ENCODE measurements at places on chromosomes 6 and 20.

DNA sequence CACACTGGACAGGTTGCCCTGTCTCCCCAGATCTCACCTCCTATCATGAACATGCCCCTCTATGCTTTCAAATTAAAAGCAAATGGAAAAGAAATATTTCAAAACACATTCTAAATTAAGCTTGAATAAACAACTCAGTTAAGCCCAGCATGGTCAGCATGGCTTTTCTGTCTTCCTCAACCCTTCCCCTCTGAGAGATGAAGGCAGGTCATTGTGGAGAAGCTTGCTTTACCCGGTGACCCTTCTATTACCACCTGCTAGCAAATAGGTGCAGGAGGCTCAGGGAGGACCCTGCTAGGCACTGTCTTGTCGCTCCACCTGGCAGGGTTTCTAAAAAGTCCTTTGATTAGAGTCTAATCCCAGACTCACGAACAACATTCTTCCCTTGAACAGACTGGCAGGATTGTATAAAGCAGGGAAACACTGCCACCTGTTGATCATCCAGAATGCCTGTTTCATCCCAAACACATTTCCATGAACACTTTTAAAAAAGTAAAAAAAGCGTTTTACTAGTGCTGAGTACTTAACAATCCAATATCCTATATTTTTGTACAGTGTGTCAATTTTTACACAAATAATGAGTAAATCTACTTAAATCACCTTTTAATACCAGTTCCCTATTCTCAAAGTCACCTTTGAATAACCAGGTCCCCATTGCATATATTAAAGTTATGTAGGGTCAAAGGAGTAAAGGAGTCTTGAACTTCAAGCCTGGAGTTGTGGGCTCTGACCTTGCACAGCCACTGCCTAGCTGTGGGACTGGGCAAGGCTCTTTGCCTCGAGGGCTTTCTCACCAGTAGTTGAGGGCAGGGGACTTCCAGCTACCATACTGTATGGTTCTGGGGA, 75.5 kb downstream of the GPR6 start:
- DNase-seq, result peak; percentile 52

DNA sequence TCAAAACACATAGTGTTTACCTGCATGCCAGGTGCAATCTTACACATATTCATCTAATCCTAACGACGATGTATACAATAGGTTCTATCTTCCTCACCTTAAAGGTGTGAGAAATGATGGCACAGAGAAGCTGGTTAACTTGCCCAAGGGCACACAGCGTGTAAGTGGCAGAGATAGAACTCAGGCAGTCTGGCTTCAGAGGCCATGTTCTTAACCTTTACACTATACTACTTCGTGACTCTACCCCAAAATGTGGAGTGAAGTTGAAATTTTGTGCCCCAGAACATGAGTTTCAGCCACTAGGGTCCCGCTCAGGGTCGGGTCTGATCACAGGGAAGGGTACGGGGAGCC, 584 bp downstream of the VPS52 start:
- no peak for DNase-seq

DNA sequence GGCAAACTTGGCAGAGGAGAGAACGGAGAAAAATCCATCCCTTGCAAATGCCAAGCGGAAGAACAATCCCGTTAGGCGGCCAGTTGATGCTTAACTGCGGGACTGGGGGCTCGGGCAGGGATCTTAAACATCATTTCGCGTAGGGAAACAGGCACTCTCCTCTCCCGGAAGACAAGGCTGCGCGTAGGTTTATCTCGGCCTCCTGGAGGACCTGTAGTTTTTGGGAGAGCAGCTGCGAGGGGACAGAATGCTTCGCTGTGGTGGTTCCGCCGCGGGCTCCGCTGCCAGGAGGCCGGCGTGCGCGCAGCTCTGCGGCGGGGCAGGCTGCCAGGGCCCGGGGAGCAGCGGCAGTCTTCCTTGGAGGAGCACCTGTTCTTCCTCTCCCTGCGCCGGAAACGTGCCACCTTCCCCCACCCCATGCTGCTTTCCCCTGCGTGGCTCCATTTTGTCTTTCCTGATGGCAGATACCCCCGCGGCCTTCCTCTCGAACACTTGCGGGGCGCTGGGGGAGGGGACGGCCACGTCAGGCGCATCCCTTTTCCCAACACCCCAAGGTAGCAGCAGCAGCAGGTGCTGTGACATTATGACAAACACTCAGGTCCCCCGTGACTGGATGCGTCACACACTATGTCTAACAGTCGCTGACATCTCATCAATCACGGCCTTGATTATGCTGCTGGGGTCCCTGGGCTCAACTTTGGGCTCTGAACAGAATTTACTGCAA, 230.7 kb upstream of the BTBD3 start:
- no peak for DNase-seq

GRCh38 chr20:34022839-34023234, 29.1 kb downstream of the RALY start:
- no peak for DNase-seq

- no peak for DNase-seq
These were observed 14.2 kb downstream of the FAM83B start for GRCh38 chr6:54860739-54861138.

GRCh38 chr20:5835321-5835821, 85.2 kb downstream of the SHLD1 start:
- no peak for DNase-seq

- DNase-seq, result no peak
These were observed 76.2 kb downstream of the ATXN1 start for GRCh38 chr6:16684896-16685554.

GRCh38 chr20:48480216-48480772, 347.5 kb downstream of the PREX1 start:
- no peak for DNase-seq

DNA sequence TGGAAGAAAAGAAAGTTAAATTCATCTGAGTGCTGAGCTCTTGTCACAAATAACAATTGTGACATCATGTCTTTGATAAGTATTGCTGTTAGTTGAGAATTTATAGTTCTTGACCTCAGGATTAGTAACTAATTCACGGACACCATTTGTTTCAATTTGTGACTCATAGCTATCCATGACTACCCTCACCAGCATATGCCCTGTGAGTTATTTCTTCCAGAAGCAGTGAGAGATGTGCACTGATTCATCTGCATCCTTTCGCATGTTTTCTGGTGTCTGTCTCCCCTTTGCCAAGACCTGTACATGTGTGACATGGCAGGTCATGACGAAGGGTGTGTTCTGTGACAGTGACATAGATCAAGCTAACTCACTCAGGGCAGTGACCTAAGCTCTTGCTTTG, 86.9 kb downstream of the SOBP start:
- no peak for DNase-seq

GRCh38 chr6:128452713-128453112, 67.7 kb downstream of the PTPRK start:
- no peak for DNase-seq

GRCh38 chr6:45567879-45568278, 190.1 kb upstream of the SUPT3H start:
- DNase-seq, result no peak

DNA sequence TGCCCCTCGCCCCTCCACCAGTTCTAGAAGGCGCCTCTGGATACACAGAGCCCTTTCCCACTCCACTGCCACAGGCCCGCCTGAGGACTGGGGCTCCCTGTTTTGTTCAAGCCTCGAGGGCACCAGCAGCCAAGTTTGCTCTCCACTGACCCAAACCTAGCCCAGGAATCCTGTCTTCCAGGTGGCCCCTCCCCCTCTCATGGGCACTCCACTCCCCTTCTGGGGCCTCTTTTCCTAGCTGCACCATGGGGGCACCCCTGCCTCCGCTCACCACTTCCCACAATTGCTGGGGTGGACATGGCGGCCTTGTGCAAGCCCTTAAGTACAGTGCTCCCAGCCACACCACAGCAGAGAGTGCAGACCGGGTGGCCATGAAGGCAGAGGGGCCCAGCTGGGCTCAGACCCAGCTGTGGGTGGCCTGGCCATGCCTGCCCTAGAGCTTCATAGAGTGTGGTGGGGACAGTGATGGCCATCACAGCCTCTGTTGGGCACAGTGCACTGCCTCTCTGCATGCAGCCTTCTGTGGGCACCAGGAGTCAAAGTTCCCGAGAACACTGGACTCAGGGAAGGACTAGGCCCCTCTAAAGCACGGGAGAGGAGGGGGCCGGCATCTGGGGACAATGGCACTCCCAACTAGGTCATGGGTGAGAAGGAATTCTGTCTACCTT, 1.3 kb downstream of the MYL9 start:
- DNase-seq, result no peak

DNA sequence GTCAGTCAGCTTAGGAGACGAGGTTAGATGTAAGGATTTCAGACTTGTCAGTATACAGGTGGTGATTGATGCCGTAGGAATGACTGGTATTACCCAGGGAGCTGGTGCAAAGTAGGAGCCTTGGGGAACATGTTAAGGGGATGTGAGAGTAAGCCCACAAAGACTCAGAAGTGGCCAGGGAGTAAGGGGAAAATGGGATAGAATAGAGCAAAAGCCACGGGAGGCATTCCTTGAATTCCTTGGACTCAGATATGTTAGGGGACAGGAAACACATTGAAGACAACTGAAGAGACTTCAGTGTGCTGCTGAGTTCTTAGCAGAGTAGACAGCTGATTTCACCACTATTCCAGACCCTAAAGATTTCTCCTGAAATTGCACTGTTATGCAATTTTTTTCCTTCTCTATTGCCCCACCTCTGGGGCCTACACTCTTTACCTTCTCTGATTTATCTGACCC, 1.2 kb upstream of the ACAT2 start:
- no peak for DNase-seq

DNA sequence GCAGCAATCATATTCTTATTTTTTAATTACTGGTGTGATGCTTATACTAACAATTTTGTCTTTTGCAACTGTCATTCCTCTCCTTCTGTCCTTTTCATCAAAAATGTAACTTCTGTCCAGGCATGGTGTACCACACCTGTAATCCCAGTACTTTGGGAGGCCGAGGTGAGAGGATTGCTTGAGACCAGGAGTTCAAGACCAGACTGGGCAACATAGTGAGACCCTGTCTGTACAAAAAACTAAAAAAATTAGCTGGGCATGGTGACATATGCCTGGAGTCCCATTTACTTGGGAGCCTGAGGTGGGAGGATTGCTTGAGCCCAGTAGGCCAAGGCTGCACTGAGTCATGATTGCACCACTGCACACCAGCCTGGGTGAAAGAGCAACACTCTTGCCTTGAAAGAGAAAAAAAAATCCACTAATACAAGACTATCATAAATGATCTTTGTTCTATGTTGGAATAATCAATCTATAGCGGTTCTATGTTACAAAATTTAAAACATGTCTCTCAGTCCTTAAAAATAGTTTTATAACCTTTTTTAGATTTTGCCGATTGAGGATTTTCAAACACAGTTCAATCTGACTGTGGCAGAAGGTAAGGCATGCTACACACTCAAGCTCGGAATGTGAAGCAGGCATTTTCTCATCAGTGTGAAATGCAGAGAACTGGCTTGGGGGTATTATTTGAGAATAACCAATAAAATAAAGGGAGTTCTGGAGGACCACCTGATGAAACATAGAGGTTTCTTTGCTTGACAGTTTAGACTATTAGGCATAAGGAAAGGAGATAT, 70.4 kb downstream of the ENPP1 start:
- DNase-seq, result no peak

DNA sequence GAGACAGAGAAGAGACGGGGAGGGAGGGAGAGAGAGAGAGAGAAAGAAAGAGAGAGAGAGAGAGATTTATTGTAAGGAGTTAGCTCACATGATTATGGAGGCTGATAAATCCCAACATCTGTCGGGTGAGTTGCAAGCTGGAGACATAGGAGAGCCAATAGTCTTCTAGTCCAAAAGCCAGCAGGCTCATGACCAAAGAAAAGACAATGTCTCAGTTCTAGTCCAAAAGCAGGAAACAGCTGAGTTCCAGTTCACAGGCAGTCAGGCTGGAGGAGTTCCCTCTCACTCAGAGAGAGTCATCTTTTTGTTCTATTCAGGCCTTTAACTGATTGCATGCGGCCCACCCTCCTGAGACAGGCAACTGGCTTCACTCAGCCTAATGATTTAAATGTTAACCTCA, 416.6 kb downstream of the PREX1 start:
- DNase-seq, result no peak

DNA sequence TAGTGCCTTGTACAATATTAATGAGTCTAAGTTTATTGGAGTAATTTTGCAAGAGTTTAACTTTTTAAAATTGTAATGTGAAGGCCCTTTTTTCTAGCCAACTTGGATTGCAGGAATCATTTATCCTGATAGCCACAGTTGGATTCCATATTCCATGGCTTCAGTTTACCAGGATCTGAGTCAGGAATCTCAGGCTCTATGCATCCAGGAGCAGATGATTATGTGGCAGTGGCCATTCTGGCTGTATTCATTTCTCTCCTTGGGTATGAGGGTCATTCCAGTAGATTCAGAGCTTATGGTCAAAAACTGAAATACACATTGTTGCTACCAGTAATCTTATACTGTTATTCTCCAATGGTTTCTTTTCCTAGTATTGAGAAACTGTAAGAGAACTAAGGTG, 2.9 kb downstream of the AIG1 start:
- DNase-seq, result no peak

- no peak for DNase-seq
These were observed 8.9 kb downstream of the SLC22A2 start for GRCh38 chr6:160249671-160250070.

GRCh38 chr6:167807756-167808155, 19.0 kb upstream of the AFDN start:
- no peak for DNase-seq

DNA sequence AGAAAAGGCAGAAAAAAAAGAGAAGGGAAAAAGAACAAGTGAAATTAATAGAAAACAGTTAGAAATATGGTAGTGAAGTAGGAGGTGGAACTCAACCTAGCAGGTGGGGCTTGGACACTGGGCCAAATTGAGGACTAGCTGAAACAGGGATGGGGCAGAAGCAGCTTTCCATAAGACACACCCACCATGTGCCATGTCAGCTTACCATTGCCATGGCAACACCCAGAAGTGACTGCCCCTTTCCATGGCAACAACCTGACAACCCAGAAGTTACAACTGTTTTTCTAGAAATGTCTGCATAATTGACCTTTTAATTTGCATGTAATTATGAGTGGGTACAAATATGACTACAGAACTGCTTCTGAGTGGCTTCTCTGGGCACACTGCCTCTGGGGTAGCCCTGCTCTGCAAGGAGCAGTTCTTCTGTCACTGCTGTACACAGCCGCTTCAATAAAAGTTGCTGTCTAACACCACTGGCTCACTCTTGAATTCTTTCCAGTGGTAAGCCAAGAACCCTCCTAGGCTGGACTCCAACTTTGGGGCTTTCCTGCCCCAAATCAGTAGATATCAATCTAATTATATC, 35.9 kb upstream of the SLC24A3 start:
- no peak for DNase-seq

GRCh38 chr6:166173281-166173951, 5.8 kb upstream of the TBXT start:
- no peak for DNase-seq
